ENCODE measurements at places on chromosomes 1 and 21.

GRCh38 chr1:67545364-67545763 is 115.2 kb upstream of the SERBP1 start:
- DNase-seq, result no peak

- no peak for DNase-seq
These were observed 98.1 kb upstream of the ADGRL4 start for GRCh38 chr1:79104617-79105016.

DNA sequence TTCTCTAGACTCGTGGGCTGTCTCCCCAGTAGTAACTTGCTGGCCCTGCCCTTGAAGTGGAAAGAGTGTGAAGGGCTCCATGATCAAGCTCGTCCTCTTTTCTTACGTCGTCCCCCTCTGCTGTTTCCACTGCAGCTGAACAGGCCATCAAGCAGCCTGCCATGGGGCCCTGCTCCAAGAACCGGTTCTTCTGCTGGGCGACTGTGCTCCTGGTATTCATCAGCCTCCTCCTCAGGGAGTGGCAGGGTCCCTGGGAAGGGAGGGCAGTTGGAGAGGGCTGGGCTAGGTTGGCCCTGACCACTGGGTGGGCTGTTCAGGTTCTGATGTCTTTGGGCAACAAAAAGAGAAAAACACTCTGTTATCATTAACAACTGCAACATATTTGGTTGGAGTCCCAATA is 151.5 kb downstream of the FCRL5 start:
- DNase-seq, result no peak

DNA sequence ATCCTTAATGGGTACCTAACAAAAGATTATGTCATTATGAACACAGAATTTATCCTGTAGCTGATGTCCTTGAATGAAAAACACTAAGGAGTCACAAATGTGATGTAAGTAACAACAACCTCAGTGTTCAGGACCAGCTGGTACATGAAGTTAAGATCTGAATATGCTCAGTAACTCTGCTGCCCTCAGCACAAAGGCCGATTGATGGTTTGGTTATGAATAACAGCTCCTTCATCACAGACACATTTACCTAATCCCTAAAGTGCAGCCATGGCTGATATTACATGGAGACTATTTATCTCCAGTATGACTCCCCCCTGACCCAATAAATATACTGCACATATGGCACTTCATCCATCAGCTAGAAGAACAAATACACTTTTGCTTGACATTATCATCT is 75.2 kb downstream of the PLPPR5 start:
- no peak for DNase-seq

DNA sequence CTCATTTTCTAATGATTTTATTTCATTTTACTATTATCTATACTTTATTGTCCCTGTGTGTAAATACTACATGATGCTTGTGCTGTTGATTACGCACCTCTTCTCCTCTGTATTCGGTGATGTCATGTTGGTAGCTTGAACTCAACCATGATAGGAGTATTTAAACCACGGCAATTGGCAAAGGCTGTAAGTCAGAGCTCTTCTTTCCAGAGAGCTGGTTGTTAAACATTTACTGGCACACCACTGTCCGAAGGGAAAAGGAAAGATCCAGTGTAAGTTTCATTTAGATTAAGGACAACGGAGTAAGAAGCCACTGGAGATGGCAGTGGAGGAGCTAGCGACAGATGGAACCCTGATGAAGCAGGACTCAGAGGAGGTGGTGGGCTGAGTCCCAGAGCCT is 93.4 kb upstream of the KCNE2 start:
- no peak for DNase-seq

DNA sequence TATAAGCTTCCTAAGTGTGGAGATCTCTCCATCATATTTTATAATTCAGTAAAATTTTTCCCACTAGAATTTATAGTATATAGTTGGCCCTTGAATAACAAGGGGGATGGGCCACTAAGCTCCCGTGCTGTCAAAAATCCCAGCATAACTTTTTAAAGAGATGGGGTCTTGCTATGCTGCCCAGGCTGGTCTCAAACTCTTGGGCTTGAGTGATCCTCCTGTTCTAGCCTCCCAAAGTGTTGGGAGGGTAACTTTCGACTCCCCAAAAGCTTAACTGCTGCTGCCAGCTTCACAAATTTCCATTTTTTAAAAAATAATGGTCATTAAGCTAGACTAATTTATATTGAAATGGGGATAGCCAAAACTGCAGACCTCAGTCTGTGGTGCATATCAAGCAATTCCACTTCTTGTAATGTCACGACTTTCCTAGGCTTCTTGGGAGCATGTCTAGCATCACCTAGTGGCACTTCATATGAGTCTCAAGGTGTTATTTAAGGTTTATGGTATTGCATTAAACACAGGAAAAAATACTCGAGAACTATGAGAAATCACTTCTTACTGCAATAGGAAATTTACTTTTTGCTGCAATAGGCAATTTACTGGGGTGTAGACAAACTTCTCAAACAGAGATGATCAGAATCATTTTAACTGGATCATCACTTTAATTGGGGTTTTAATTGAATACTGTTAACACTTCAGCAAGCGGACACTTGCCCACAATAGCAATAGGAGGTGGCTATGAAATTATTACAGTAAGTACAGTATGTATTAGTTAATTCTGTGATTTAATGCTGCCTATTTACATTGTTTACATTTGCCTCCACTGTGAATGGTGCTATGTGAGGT is 19.3 kb upstream of the ACTA1 start:
- no peak for DNase-seq

DNA sequence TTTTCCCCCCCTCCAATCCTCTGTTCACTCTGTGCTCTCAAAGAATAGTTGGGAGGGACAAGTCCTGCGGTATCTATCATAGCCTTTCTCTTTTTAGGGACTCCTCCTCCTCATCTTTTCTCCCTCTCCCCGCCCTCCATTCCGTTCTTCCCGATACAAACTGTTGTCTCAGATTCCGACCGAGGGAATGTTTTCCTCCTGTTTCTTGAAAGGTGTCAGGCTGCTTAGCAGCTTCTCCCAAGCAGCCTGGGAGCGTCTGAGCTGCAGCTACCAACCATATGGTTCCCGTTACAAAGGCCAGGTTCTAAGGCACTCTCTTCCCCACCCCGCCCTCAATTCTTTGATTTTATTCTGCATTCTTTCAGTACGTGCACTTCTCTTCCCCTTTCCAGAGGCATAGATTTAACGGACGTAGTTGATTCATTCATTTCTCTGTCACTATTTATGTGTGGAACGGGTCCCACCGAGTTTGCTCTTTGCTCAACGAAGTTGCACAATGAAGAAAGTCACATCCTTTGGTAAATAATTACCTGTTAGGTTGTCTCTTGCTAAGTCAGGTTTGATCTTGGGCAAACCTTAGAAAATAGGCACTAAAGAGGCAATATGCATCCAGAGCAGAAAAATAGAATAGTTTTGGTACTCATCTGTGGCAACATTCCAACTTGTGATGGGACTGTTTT is 2.8 kb downstream of the ADGRL2 start:
- DNase-seq, result no peak

DNA sequence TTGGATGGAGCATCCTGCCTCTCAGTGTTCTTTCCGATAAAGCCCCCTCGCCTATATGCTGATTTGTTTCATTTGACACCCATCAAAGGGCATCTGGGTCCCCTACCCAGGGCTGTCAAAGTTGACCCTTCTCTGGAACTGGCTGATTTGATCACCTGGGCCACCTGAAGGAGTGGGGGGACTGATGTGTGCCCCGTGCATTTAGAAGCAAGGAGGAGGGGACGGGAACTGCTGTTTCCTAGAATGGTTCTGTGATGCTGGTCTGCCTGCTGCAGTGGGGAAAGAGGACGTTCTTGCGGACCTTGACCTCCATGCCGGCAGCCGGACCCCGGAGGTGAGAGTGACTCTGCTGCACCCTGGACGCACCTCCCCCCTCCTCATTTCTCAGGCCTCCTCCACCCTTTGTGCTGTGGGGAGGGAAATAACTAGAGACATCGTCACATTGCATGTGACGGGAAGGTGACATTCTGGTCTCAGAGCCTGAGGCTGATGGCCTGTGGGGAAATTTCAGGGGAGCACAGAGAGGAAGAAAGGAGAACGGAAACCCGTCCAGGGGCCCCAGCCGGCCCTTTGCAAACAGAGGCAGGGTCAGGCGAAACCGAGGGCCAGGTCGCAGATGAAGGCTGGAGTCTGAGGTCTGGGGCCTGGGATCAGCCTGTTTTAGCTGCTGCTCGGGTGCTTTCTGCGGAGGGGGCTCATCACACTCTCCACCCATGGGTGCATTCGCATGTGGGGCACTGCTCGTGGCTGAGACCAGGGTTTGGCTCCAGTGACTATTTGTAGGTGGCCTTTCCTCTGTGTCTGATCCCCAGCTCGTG is 25.7 kb downstream of the CRYAA start:
- no peak for DNase-seq

GRCh38 chr21:46057710-46058241 is 40.1 kb upstream of the COL6A2 start:
- no peak for DNase-seq

DNA sequence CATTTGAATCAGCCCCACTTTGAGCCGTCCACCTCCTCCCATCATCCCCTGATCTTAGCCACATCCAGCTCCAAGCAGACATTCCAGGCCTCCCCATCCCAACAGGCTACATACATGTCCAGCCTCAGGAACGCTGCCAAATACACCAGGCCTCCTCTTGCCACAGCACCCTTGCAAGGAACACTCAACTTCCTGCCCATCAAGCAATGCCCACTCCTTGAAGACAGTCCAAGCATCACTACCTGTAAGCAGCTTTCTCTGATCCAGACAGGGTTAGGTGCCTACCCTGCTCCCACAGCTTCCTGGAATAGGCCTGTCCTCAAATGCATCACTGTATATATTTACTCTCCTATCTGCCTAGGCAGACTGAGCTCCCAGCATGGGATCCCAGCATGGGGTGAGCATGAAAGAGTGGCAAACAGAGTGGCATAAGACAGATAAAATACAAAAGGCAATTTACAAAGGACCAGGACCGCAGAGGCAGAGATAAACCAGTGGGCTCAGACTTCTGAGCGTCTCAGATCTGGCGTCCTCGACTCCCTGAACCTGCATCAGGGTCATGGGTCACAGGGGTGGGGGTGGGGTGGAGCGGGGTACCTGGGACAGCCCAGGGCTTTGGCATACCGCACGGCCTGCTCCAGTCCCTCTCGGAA is 816 bp downstream of the HYI start:
- DNase-seq, result no peak

DNA sequence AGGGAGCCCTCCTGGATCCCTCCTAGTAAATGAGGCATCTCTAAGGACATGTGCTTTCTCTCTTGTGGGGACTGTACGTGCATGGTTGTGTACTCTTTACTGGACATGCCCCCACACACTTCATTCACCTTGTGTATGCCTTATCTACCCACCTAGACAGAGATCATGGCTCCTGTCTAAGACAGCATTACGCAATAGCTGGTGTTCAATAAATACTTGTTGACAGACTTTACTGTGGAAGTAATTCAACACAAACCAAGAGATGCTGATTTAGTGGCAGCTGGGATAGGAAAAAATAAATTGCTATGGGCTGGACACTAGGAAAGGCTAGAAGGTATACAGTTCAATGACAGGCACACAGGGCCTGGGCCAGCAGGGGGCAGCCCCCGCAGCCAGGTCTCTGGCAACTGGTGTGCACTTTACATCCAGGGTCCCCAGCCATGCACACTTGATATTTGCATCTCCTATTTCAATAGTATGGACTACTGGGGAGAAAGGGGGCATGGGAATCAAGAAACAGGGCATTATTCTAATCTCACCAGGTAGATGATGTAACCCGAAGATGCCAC is 24.2 kb downstream of the TRABD2B start:
- no peak for DNase-seq

GRCh38 chr1:226790545-226791181 is 51.6 kb upstream of the ITPKB start:
- DNase-seq, result no peak

DNA sequence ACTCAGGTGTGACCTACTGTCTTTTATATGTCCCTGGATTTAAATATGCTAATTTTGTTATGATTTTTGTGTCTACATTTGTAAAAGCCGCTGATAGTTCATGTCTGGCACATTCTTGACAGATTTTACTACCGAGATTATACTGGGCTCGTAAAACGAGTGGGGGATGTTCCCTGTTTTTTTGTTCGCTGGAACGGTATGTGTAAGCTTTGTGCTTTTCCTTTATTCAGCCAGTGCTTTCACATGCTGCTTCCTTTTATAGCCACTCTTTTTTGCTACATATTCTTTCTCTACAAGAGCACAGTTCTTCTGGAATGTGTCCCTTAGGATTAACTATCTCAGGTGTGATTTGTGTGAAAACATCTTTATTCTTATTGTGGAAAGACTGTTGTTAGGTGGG is 46.6 kb downstream of the ADARB1 start:
- DNase-seq, result no peak

DNA sequence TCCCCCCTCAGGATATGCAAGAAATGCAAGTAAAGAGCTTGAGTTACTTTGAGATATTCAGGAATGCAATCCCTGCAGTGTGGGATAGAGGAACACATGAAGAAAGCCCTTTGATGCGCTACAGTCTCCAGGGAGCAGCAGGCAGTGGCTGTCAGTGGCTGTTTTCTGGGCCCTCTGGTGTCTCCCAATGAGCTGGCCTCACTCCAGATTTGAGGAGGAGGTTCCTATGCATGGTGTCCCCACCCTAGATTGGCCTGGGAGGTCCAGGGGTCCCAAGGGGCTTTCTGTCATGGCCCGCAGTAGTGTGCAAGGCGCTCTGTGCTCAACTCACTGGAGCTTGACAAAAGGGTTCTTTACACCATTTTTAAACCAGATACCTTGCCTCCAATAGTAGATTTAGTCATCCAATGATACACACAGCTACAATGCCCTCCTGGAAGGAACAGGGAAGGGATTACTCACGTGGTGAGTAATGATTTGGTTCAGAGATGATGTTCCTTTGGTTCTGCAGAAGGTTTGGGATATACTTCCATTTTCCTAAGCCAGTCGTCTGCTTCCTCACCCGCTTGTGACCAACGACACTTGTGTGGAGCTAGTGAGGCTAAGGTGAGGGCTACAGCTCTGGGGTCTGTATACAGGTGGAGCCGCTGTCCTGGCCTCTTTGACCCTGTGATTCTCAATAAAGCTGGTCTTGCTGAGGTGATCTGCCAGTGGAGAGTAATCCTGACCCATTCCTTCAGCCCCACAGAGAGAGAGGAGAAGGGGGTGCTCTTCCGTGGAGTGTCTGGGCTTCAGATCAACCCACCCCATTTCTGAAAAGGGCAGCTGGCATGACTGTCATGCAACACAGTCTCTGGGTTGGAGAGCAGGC is 6.6 kb downstream of the BATF3 start:
- no peak for DNase-seq

DNA sequence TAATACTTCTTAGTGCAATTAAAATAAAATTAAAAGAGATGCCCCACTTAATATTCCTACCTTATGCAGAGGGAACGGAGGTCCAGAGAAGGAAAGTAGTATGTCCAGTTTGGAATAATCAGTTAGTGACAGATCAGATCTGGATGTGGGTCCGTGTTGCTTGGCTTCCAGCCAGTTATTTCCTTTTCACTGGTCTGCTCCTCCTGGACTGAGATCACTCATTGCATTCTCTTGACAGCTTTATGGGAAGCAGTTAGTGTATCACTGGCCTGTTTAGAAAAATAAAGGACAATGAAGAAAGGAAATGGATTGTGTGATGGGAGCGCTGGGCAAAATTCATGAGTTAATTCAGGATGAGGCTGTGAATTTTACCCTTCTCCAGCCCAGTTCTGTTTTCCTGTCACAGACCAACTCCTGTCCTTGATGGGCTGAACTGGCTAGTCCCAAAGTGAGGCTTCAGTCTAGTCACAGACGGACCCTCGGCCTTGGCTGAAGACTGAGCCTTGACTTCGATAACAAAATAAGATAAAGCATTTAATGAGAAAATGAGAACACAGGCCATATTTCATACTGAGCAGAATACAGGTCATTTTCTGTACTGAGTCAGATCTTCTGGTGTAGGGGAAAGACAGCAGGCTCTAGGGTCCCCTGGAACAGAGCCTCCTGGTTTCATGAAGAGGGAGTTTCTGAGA is 85.2 kb upstream of the TRABD2B start:
- no peak for DNase-seq

GRCh38 chr1:206049919-206050600 is 2.9 kb upstream of the RHEX start:
- no peak for DNase-seq

Data from nucleus accumbens (tissue), 56 donors.